ENCODE measurements at places on chromosomes 3 and 15.

- no peak for DNase-seq
These were observed 10.1 kb downstream of the USP3 start for GRCh38 chr15:63514531-63514943.

DNA sequence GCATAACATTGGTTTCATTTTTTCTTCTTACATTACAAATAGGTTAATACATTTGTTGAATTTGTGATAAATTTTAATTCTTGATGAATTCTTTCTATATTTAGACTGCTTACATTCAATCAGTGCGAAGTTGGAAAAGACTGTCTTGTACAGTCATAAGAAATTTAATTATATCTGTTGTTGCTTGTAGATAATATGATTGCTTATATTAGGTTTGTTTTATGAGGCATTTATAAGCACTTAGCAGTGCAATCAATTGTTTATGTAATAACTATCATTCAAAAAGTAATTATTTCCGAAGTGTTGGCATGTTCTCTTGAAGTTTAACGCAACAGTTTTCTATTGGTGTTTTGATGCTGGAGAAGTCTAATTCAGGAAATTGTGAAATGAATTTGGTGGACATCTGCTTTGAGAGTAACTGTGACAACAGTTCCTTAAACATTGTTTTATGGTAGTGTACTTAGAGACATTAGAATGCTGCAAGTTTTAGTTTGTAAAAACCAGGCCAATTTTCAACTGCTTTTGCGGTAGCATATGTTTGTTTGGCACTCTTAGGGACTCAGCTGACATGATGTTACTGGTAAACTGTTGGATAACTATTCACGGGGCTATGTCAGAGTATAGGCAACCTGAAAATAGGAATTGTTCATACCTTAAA is 99.7 kb downstream of the NAALADL2 start:
- no peak for DNase-seq

GRCh38 chr15:69014454-69014853 is at the start of gene NOX5:
NOX5 (plus strand) TSS chr15:69014695; CDS start chr15:69014736, 41 bp downstream.
- DNase-seq, result no peak

- no peak for DNase-seq
These were observed 27.7 kb upstream of the DCP1A start for GRCh38 chr3:53375019-53375418.
